ENCODE measurements at places on chromosomes 3 and 15.

DNA sequence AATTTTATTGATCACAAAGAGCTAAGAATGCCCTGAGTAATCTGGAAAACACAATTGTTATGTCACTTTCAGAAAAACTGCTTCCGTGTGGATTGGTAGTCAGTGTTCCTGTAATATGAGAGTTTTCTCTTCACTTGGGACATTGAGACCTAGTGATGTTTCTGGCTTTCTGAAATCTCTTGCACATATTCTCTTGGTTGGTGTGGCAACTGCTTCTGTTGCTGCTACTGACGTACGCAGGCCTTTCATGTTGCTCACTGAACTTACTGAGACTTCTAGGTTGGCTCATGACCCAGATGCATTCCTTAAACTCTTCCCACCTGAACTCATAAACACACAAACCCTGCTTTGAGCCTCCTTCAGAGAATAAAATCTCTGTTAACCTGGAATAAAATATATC, 175.0 kb upstream of the PFN2 start:
- DNase-seq, result no peak

DNA sequence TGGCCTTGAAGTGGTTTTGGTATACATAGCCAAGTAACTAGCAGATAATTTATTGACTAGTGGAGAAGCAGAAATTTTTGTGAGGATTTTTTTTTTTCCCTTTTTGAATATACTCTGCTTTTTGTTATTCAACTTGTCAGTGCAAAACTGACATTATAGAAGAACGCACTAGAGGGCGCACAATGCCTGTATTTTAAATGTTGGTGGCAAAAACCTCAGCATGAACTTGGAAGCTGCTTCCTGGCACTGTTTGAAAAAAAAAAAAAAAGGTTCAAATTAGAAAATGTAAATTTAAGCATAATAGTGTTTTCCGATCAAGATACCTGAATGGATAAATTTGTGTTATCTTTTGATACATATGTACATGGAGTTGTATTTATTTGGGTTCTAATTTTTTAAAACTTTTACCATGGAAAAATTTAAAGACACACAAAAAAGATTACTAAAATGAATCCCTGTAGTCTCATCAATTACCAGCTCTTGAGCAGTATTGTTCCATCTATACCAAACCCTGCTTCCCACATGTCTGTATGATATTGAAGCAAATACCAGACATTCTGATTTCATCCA, 56.0 kb downstream of the SLC25A26 start:
- peak; percentile 70 for DNase-seq

GRCh38 chr3:124320976-124321375, 329.1 kb upstream of the ROPN1 start:
- DNase-seq, result no peak

GRCh38 chr3:40379674-40380306, 7.2 kb upstream of the ENTPD3 start:
- no peak for DNase-seq

- no peak for DNase-seq
Observed at GRCh38 chr15:90863987-90864386, 4.4 kb upstream of the FURIN start.

DNA sequence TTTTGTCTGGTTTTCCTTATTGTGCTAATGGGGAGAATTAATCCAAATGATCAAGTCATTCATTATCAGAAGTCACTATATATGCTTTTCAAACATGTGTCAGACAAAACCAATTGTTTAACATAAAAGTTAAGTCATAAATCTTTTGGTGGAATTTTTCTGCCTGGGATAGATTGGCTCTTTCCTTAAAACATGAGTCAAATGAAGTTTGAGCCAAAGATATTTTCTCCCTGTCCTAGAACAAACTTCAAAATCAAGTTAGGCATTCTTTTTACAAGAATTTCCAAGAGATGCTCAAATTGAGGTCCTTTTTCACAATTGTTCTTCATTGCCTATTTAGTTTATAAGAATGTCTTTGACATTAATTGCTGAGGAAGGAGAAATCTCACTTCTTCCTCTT, 138.3 kb downstream of the UACA start:
- no peak for DNase-seq

- DNase-seq, result no peak
Observed at GRCh38 chr3:42690766-42691680, 5.7 kb downstream of the KLHL40 start.

DNA sequence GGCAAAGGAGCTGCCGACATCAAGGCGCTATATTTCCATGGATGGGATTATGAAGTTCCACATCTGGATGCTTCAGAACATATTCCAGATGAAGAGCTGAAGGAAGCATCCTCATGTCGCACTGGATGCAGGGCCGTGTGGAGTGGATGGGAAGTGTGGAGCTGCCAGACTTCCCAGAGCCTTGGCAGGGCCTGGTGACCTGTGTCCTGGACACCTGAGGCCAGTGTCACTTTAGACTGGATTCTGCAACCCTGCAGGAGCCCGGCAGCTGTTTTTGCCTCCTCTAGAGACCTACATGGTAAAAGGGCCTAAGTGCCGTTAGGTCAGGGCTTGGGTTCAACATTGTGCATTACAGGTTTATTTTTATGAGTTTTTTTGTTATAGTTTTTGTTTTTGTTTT, 11.3 kb upstream of the XYLB start:
- DNase-seq, result no peak

GRCh38 chr3:196503196-196504076, at the start of gene RNF168:
TSS of gene RNF168 (minus strand) at chr3:196503768. CDS start at chr3:196503173, 595 bp downstream.
- DNase-seq, result peak; percentile 99

DNA sequence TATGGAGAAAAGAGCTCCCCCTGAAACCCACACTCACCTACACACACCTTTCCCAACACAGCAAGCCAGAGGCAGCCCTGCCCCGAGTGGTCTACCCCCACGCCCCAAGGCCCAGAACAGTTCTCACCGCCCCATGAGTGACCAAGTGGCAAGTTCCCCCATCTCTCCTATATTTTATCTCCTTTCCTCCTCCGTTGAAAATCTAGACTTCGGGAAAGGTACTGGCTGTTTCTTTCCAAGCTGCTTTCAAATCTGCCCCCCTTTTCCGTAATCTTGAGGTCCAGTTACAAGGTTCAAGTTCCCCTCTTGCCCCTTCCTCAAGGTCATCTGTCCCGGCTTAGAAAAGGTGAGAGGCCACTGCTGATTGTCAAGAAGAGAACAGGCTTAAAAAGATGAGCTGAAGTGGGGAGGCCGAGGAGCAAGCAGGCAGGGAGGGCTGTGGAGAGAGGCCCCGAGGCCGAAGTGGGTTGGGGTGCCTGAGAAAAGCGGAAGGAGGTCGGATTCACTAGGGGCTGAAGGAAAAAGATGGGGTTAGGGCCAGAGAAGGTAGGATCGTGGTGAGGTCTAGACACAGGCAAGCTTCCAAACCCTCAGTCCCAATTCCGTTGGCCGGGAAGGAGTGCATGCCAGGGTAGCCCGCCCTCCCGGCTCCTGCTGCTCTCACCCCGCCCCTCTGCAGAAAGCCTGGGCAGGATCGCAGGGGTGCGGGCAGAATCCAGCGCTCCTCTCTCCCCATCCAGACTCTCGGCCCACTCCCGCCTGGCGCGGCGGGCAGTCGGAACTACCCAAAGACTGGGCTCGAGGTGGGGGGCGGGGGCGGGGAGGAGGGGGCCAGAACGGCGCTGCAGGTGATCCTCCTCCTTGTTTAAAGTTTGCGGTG, 1.7 kb downstream of the SEMA5B start:
- no peak for DNase-seq

GRCh38 chr15:90192961-90193786, 8.0 kb upstream of the SEMA4B start:
- peak; percentile 94 for DNase-seq

DNA sequence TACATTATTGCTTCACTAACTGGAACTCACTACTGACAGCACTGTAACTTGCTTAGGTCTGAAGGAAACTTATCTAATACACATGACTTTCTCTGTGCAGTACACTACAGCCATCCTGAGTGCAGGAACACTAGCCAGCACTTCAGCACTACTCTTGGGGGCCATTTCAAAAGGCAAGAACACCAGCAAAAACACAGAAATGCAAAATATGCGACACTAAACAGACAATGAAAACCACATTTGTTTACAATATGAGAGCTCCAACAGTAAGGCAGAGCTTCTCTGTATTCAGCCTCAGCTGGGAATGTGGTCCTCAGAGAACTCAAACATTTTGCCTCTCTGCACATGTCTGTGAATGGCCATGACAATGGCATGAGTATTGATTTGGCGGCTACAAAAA, 109.6 kb downstream of the ARRDC4 start:
- no peak for DNase-seq

- DNase-seq, result no peak
Observed at GRCh38 chr15:100596792-100597191, 5.2 kb downstream of the LINS1 start.

DNA sequence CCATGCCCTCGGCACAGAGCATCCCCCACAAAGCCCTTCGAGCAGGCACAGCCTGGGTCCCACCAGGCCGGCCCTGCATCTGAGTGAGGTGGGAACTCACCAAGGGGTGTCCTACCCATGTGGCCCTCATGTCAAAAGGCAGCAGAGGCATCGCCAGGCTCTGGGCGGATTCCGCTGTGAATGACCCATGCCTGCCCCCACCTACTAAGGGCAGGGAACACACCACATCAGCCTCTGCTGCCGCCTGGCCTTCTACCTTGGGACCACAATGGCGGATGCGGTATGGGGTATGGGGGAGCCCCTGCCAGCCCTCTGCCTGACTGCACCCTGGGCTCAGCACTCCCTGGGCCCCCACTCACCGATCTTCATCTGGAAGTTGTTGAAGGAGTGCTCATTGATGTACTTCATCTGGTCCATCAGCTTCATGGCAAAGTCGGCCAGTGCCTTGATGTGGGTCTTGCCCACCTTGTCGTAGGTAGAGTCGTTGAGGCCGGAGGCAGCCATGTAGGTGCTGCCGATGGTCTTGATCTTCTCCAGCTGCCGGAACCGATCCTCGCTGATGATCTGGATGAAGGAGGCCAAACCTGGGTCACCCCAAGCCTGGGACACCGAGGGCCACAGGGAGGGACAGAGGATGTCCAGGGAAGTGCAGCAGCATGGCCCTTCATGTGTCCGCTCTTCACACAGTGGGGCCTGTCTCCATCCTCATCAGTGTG, 87.8 kb downstream of the SEC22A start:
- no peak for DNase-seq

All from NCI-H82 (cell line).